ENCODE measurements at places on chromosomes 3 and 15.
A peak's percentile ranks its signal among the peaks of the same experiment; 100 is the strongest.

DNA sequence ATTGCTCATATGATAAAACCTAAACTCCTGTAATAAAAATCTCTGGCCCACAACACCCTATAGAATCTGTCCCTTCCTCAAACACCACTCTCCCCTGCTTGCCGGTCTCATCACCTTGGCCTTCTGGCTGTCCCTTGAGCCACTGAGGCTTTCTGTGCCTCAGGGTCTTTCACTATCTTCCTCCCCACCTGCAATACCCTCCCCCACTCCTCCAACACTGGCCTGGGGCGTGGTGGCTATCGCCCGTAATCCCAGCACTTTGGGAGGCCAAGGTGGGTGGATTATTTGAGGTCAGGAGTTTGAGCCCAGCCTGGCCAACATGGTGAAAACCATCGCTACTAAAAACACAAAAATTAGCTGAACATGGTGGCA, 3.3 kb upstream of the CSK start:
- no peak for DNase-seq

DNA sequence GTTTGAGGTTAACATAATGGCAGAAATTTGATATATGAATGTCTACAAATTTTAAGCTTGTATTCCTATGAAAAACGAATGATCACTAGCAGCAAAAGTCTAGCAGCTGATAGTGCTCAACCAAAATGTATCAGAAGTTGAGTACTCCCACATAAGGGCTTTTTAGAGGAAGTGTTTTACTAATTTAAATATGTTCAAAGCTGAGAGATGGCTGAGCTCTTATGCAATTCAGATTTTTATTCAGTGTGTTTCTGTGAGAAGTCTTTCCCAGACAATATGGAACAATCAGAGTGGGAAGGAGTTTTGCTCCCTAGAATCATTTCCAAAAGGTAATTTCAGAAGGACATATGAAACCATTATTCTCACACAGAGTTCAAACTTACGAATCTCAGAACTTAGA, 327.0 kb downstream of the ZPLD1 start:
- no peak for DNase-seq

GRCh38 chr15:94924971-94925598, 693.7 kb downstream of the MCTP2 start:
- no peak for DNase-seq

DNA sequence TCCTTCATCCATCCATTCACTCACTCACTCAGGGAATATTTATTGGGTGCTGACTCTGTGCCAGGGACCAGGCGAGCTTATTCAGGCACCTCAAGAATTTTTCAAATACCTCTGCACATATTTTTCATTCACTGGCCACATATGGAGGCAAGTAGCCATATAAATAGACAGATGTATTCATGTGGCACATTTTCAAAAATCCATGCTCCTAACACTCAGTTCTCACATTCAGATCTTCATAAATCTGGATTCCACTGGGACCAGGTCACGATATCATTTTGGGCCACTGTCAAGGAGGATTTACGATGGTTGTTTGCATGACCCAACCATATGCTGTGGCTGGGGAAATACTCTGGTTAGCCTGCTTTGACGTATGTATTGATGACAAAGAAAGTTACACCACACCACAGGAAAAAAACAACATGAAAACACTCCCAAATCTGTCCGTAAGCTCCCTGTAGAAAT, 241.8 kb upstream of the LRTM1 start:
- no peak for DNase-seq

DNA sequence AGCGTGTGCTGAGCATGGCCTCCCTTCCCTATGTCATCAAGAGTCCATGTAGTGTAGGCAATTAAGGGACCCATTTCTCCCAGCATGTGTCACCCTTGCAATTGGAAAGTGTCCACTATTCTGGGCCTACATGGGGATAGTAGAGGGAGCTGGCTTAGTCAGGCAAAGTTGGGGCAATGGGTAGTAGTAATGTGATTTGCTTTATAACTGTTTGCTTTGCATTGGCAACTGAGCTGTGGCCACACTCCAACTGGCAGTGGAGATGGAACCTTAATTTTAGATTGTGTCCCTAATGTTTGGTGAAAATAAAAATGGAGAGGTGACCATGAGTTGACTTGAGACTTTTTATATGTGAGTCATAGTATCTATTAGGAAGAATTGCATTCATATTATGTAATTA, 97.7 kb upstream of the SAMMSON start:
- no peak for DNase-seq

DNA sequence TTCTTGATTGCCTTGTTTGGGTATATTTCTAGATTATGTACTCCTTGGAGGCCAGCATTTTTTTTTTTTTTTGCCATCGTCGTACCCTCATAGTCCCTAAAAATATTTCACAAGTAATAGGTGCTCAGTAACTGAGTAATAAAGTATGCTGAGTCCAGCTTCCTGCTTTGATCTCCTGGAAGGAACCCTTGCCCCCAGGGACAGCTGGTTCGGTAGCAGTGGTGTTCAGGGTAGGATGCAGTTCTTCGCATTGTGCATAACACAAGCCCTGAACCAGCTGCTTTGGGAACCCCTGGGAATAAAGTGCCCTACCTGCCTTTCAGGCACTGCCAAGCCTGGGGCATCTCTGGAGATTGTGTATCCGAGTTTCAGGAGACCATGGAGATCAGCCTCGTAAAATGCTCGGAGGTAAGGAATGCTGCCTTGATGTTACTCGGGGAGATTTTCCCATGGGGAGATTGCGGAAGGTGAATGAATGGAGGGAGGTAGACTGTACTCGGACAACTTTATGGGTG, 7.6 kb downstream of the MYZAP start:
- DNase-seq = no peak

DNA sequence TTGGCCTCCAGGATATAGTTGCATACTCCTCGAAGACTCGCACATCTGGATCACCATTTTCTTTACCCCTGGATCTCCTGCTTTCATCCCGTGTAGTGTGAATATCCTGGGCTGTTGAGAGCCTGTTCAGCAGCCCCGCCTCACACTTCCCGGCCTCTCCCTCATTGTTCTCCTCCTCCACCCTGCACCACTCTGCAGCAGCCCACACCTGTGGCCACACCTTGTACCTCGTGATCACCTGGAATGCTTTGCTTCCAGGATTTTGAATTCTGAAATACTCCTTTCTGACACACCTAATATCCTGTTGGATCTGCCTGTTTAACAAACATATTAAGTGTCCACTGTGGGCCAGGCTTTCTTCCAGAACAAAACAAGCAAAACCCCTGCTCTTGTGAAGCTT, 14.4 kb downstream of the ABHD17C start:
- DNase-seq = no peak

DNA sequence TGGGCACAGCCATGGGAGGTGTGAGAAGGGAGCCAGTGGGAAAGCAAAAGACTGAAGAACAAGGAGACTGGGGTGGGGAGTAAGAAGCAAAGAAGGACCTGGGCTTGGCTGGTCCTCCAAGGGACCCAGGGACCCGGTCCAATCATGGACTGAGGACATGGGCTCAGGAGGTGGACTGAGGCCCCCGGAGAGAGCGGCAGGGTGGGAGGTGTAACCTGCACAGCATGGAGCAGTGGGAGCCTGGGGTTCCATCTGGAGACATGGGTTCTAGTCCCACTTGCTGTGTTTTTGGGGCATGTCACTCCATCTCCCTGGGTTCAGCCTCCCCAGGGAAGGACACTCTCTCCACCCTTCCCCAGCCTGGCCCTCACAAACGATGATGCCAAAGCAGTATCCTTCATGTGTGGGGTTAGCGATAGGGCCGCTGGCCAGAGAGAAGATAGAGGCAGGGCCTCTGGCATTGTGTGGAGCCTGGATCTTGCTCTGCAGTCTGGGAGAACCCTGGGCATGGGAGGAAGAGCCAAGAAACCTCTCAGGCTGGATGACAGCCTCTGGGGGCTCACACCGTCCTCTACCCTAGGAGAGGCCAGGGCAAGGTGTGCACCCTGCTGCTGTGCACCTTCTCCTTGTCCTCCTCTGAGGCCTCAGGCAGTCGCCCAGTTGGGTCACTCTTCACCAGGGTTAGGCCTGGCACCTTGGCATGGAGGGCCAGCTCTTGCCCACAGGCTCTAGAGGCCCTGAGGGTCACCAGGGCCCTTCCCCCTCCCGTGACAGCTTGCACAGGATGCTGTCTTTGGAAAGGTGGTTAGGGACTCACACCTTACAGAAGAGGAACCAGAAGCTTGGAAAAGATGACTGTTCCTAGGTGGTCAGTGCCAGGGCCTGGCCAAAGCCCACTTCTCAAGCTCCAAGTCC, 26.0 kb downstream of the FBXW12 start:
- no peak for DNase-seq

DNA sequence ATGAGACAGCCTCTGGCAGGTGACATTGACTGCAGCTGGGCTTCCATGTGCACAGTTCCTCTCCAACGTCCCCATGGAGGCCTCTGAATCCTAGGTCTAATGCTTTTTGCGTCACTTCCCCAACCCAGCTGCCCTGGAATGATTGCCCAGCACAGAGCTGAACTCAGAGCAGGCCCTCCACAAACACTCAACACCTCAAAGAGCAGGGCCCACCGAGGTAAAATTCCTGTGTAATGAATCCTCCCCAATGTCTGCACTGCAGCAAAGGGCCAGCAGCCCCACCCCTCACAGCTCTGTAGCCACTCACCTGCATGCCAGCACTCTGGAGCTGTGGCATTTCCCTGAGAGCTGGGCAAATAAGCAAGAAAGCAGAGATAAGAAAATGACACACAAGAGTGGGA, 42.6 kb upstream of the DUSP7 start:
- no peak for DNase-seq

DNA sequence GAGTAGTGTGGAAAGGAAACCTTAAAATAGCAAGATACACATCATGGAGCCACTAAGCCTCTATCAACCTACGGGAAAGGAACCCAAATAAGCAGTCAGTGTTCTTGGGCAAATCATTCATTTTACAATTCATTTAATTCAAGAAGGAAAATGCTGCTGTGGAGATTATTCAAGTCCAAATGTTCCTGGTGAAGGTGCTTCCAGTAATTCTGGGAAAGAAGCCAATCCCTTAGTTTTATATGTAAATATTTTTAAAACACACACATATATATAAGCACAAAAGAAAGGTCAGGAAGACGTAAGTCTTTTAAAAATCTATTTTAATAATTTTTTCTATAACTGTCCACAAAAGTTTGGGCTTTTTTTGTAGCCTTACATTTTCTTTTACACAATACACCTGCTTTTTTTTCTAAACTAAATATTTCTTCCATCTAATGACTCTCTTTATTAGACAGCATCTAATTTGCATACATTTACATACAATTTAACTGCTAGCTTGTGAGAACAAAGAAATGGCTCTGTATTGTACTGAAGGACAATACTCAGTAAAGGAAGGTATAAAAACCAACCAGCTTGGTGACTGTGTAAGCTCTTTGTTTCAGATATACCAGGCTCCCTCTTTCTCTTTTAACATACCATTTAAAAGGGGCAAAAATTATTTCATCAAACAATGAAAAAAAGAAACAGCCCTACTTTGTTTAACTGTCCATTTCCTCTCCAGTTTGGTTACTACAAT, 269.5 kb downstream of the ZBTB20 start:
- DNase-seq = no peak

DNA sequence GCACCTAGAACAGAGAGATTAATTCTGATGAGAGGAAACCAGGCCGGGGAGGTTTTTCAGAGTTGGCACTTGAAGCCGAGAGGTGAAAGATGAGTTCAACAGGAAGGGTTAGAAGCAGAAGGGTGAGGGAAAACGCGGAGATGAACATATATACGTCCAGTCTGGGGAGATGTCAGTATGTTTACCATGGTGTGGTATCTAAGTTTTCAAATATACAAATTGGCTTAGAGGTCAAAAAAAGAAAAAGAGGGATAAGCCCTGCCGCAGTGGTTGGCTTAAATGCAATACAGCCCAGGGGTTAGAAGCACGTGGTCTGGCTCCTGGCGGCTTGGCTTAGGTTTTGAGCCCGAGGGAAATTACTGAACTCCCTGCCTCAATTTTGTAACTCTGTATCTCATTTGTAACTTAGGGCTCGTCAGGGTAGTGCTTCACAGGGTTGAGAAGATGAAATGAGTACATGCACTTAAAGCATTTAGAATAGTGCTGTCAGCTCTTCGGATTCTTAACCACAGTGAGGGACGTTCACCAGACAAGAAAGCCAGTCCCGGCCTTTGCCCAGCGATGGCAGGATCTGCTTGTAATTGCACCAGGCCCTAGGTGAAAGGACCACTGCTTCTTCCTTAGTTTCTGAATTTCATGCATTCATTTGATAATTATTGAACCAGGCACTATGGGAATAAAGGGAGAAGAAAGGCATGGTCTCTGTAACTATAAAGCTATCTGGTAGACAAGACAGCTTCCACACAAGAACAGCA, 6.4 kb downstream of the HES1 start:
- DNase-seq = peak; percentile 26

DNA sequence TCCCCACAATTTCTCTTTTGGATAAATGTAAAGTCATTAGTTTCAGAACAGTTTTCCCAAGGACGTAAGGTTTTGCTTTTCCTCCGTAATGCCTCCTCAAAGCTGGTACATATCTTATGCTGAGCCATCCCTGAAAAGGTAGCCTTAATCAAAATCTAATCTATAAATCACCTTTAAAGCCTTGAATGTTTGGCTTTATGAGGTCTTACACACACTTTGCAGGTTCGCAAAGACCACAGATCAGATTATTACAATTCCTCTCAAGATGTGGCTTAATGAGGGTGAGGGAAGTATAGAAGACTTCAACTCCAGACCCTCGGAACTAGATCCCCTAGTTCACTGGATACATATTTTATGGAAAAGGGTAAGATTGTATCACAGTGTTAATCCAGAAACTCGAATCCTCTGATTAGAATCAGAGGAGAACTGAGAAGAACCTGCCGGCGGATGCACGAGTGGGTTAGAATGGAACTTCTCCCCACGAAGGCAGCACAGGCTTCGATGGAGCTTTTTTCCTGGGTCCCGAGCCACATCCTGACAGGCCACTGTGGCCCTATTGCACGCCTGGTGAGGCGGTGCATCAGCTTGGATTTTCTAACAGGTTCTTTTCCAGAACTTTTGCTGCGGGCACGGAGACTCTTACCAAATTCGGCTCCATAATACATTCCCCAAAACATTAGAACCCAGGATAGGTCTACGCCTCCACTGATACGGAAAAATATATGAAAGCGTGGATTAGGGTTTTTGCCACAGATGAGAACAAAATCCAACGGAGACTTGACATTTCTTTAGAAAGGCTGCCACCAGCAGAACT, 1.2 kb downstream of the CTXND1 start:
- DNase-seq = no peak

DNA sequence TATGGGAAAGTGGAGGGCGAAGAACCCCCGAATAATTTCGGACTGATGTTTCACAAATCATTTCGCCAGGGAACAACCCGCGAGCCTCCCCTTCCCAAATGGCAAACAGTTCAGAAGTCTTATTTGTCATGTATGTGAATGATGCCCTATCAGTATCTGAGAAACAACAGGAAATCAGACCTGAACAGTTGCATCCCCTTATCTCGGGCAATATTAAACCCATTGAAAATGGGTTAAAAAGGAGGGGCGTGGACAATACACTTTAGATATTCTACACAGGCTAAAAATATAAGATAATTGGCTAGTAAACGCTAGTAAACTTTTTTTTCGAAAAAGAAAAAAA, 1003.3 kb upstream of the NR2F2 start:
- DNase-seq = no peak

DNA sequence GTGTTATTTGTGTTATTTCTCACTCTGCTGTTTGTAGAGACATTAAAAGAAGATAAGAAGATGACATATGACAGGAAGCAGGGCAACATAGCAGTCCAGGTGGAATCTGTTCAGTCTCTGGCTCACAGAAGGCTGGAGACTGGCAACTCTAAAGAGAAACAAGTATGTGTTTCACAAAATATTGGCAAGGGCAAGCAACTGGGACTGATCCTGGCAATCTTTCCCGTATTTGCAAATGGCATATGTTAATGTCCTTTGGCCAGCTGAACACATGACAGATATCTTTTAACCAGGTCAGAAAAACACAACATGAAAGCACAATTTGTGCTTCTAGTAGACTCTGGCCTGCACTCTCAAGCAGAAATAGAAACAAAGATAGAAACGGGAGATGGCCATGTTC, 1354.1 kb upstream of the EPHA6 start:
- no peak for DNase-seq

All from NCI-H1105 (cell line).